ENCODE measurements at places on chromosomes 1 and 21.
A peak's percentile ranks its signal among the peaks of the same experiment; 100 is the strongest.

- no peak for DNase-seq
Observed at GRCh38 chr21:45022736-45023135, 51.6 kb upstream of the ADARB1 start.

DNA sequence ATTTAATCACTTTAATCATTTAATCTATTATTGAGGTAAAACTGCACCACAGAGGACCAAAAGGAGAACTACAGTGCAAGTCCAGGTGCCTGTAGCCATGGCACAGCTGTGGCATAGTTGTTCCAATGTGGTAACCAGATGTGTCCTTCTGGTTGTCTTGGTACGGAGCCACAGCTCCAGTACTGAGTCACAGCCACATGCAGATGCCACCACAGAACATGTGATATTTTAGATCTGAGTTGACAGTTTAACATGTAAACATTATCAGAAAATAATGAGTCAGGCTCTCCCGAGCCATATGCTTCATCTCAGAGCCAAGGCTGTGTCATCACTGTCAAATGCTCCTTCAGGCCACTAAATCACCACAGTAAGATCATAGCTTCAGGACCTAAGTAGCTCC is 56.4 kb upstream of the RGS7 start:
- DNase-seq: peak; percentile 88

DNA sequence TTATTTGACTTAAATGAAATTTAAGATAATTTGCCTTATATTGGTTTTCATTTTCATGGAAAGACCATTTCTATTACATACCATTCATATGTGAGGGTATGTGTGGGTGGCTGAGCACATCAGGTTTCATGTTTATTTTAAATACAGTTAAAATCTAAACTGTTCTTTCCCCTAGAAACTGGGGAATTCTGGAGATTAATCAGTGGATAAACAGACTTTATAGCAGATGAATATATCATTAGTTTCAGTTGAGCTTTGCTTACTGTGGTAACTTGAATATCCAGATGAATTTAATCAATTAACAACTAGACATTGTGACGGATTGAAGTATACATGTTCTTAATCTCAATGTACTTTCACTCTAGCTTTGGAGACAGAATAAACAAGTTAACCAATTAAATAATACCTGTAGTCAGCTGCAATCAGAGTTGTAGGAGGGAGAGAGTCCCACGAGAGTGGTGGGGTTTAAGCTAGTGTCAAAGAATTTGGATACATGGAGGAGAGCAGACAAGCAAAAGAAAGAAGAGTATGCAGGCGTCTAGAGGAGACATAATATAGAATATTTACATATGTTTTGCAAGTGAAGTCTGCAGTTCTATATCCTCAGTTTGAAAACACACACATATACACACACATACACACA is 97.6 kb downstream of the PDE4B start:
- DNase-seq: no peak

GRCh38 chr21:29817450-29817849 is 122.3 kb downstream of the GRIK1 start:
- no peak for DNase-seq

GRCh38 chr1:200096774-200097173 is 69.3 kb downstream of the NR5A2 start:
- DNase-seq: peak; percentile 46

- no peak for DNase-seq
Observed at GRCh38 chr1:219099307-219099706, 74.4 kb upstream of the LYPLAL1 start.

DNA sequence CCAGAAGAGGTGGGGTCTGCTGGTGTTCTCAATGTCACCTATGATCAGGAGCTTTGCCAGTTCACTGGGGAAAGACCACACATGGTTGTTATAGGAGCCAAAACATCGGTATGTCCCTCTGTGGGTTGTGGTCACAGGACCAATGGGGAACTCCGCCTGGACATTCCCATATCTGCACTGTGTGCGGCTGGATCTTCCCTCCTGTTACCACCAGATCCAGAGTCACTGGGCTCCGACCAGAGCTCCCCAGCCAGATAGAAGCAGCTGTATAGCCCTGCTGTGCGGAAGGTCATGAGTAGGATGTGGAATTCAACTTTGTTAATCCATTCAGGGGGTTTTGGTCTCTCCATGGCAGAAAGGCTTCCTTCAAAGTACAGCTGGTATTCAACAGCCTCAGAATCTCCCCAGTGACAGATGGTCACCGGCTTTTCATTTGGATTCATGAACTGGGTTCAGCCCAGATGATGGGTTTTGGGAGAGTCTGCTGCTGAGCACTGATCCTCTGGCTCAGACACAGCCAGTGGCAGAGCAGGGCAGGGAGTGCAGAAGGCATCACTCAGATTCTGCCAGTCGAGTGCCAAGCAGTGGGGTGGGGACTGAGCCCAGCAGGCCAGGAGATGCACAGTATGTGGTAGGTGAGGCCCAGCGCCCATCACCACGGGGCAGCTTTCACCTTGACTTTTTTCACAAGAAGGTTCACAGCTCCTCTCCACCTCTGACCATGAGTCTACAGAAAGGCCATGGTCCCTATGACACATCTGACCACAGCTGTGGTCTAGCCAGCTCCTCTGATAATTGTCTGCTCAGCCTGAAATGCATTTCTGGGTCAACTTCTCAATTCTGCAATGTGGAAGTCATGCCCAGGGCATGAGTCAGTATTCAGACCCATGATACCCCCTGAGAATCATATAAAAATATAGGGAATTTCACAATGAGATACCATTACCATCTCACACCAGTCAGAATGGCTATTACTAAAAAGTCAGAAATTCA is 2.9 kb upstream of the SHCBP1L start:
- DNase-seq: peak; percentile 96

- no peak for DNase-seq
Observed at GRCh38 chr1:24535021-24535424, 20.9 kb upstream of the NCMAP start.

DNA sequence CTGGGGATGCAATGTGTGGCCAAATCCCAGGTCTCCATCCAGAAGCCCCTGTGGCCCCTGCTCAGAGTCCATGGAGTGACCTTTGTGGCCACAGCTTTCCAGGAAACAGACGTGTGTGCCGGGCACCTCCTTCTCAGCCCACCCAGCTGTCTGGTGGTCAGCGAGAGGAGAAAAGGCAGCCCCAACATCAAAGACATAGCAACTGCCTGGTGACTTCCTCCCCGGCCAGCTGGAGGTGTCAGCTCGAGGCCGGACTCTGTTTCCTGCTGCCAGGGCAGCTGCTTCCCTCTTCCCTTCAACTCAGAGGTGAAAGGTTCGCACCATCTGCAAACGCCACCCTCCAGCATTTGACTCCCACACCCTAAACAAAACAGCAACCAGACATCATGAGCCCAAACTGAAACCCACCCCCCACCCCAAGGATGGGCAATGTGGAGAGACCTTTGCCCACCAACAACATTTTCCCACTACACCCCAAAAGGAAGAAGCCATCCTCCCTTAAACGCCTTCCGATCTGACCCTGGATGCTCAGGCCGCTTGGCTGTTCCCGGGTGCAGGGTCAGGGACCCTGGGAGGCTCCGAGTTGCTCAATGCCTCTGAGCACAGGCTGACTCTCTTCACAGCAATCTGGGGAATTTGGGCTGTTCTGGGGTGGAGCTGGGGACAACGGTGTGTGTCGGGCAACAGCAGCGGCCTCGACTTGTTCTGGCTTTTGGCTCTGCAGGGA is 162.3 kb downstream of the PSMG1 start:
- peak; percentile 79 for DNase-seq

- DNase-seq: peak; percentile 81
Observed at GRCh38 chr1:9589719-9590157, 1.0 kb downstream of the TMEM201 start.

GRCh38 chr1:983798-984475 is 2.0 kb upstream of the PERM1 start:
- no peak for DNase-seq

DNA sequence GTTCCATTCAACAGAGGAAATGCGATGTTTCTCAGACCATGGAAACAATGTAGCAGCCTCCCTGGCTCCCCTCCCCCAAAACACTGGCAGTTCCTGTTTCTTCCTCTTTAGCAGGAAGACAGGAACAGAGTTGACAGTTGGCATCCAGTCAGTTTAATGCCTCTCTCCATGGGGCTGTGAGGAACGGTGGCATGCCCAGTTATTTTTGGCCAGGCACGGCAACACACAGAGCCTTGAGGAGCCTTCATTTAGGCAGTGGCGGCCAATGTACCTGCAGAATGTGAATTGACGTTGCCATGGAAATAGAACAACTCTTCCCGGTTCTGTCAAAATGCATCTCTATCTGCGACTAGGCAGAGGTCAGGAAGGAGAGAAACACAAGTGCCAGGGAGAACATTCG is 330.6 kb downstream of the DSCAM start:
- DNase-seq: no peak

- DNase-seq: peak; percentile 28
Observed at GRCh38 chr1:28893403-28894102, 20.8 kb upstream of the EPB41 start.

GRCh38 chr1:11881749-11882441 is 23.1 kb upstream of the NPPB start:
- DNase-seq: no peak

DNA sequence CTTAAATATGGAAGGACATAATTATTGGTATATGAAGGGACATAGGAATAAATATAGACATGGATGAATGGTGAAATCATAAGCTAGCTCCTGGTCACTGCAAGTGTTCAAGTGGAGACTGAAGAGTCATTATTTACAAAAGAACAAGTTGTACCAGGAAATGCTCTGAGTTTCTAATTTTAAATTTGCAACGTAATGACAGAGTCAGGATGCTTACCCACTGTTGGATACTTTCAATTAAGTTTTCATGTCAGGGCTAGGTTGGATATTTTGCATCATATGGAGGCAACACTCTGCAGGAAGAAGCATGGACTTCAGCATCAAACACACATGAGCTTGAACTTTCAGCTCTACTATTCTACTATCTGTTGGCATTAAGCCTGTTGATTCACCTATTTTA is 499.6 kb upstream of the C1orf87 start:
- peak; percentile 66 for DNase-seq

DNA sequence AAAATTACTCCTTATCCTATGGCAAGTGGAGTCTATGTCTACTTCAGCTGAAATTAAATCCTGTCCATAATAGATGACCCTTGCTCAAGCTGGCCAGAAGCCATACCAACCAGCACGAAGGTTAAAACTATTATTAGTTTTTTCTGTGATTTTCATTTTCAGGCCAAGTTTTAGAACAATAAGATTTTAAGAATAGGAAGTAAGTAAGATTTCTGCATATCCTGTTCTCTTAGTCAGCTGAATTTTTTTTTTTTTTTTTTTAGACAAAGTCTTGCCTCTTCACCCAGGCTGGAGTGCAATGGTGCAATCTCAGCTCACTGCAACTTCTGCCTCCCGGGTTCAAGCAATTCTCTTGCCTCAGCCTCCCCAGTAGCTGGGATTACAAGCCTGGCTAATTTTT is 6.1 kb upstream of the RBP7 start:
- DNase-seq: no peak

- DNase-seq: no peak
Observed at GRCh38 chr1:231125972-231126580, 35.8 kb upstream of the TRIM67 start.

DNA sequence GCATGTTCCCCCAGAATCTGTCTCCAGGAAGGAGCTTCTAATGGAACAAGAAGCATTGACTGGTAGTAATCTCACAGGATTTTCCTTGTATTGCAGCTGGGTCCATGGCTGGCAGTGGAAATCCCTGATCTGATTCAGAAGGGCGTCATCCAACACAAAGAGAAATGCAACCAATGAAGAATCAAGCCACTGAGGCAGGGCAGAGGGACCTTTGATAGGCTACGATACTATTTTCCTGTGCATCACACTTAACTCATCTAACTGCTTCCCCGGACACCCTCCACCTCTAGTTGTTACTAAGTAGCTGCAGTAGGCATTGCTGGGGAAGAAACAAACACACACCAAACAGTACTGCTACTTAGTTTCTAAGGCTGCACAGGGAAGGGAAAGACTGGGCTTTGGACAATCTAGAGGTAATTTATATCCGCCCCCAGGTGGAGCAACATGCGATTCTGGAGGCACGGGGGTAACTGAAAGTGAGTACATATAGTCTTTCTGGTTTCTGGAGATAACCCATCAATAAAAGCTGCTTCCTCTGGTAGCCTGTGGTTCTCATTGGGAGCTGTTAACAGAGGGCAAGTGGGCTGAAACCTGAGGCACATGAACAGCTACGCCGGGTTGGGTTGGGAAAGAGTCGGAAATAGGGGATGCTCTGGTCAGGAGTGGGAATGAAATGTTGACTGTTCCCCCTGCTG is 837 bp upstream of the USP21 start:
- DNase-seq: peak; percentile 2

- DNase-seq: no peak
Observed at GRCh38 chr1:182163821-182164223, 102.3 kb upstream of the ZNF648 start.

DNA sequence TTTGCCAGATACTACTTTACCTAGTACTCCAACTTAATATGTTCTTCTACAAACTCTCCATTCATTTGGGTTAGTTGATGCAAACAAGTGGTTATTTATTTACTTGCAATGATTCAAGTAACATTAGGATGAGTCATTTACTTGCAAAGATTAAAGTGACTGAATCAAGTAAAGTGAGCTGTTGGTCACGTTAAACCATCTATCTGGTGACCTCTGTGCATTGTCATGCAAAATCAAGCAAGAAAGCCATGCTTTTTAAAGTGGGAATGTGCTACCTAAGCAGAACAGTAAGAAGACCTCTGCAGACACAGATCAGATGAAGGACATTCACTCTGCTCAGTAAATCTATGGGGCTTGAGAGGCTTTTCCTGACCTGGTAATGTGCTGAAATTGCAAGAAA is 254.7 kb downstream of the LRRIQ3 start:
- peak; percentile 79 for DNase-seq

DNA sequence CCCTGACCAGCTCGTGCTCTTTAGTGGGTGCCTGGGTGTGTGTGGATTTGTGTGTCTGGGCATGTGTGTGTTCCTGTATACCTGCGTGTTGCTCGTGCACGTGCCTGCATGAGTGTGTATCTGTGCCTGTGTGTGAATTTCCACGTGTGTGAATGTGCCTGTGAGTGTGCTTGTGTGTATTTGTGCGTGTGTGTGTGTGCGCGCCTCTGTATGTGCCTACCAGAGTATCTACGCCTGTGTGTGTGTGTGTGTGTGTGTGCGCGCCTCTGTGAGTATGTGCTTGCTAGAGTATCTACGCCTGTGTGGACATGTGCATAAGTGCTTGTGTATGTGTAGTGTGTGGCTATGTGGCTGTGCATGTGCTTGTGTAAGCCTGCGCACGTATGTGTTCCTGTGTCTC is 691 bp upstream of the SELENBP1 start:
- no peak for DNase-seq

- no peak for DNase-seq
Observed at GRCh38 chr1:186730951-186731729, 50.9 kb upstream of the PTGS2 start.

Data from kidney tubule cell (primary cell).